Left colon (tissue), 2 donors: ENCODE measurements at places on chromosomes 4 and X. TPM values are rescaled to one million over a fixed set of nuclear protein-coding genes. Genes with fewer than 3 reads are reported as not detected.

FGFBP1 gene
- 82.8 TPM for total RNA-seq

OTC gene
- 5.8 TPM for total RNA-seq

ANOS1 gene
- total RNA-seq: 0.18 TPM

HSD17B13 gene
- 0.76 TPM for total RNA-seq

USP17L27 gene
- not detected for total RNA-seq
